GM23338 (cell line): ENCODE measurements at places on chromosomes 12 and 14. TPM values are rescaled to one million over a fixed set of nuclear protein-coding genes. Genes with fewer than 3 reads are reported as not detected.

The RTL1 gene
- total RNA-seq, result not detected in 2 replicates

The ALX1 gene
- total RNA-seq, result 0.49 and 1.2 TPM in 2 replicates

The GYS2 gene
- total RNA-seq, result not detected in 2 replicates

- H3K36me3 ChIP-seq, result no peaks in the 10 kb centered on the region
- no peak overlapping the region for H3K27ac ChIP-seq
- H3K27me3 ChIP-seq, result no peaks in the 10 kb centered on the region
- DNase-seq, result peak; percentile 2
These were observed 822.1 kb upstream of the FLRT2 start for GRCh38 chr14:84707830-84708229.

GRCh38 chr12:123919980-123920360 is 52.7 kb downstream of the CCDC92 start:
- H3K4me3 ChIP-seq, result no peak overlapping the region
- H3K27ac ChIP-seq, result no peak overlapping the region

GRCh38 chr12:29970501-29970900 is 186.8 kb upstream of the TMTC1 start:
- peaks cover 3% of the 10 kb centered on the region; the same call in 1 of the 2 replicates for H3K36me3 ChIP-seq
- no peak for DNase-seq
- H3K4me3 ChIP-seq, result no peak overlapping the region
- no peak overlapping the region for H3K27ac ChIP-seq
- no peaks in the 10 kb centered on the region for H3K27me3 ChIP-seq
- H3K4me1 ChIP-seq, result no peaks in the 10 kb centered on the region

DNA sequence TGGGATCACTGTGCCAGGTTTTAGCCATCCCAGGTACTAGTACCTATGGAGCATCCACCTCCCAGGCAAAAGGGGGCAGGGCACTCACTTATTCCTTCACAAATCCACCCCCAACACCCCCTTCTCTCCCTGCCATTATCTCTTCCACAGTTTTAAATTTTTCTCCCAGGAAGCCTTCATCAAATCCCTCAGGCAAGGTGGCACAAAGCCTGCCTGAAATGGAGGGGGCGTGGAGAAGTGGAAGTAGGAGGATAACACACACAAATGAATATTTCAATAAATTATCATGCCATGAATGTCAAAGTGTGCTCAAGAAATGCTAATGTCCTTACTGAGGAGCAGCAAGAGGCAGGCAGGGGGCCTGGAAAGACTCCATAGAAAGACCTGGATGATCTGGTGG is 4.7 kb upstream of the CHST11 start:
- H3K4me1 ChIP-seq, result peaks cover 11% of the 10 kb centered on the region
- peaks cover 20% of the 10 kb centered on the region for H3K27me3 ChIP-seq
- H3K4me3 ChIP-seq, result no peak overlapping the region
- no peaks in the 10 kb centered on the region for H3K36me3 ChIP-seq
- no peak for DNase-seq

- DNase-seq, result peak; percentile 79
- no peak overlapping the region for H3K27ac ChIP-seq
- no peaks in the 10 kb centered on the region for H3K27me3 ChIP-seq
These were observed 53.1 kb upstream of the STON2 start for GRCh38 chr14:81453166-81453766.

DNA sequence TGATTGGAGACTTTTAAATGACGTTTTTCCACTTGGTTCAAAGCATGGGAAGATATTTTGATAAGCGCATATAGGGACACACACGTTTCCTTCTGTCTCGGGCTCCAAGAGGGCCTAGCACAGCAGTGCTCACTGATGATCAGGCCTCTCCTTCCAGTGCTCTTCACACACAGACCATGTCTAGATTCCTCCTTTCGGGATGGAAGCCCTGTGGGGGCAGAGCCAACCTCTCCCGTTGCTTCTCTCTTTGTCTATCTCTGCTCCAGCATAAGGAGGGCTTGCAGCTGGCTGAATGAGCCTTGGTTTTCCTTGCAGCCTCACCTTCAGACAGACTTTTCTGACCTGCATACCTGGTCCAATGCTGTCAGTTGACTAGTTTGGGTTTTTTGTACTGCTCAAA is 22.3 kb downstream of the GPRC5D start:
- H3K27ac ChIP-seq, result no peak overlapping the region
- DNase-seq, result no peak
- no peak overlapping the region for H3K4me3 ChIP-seq
- no peaks in the 10 kb centered on the region for H3K27me3 ChIP-seq
- H3K4me1 ChIP-seq, result peaks cover 4% of the 10 kb centered on the region; the same call in 1 of the 2 replicates
